Mesothelial cell of epicardium (in vitro differentiated cells): ENCODE measurements at places on chromosomes 7 and 10.

DNA sequence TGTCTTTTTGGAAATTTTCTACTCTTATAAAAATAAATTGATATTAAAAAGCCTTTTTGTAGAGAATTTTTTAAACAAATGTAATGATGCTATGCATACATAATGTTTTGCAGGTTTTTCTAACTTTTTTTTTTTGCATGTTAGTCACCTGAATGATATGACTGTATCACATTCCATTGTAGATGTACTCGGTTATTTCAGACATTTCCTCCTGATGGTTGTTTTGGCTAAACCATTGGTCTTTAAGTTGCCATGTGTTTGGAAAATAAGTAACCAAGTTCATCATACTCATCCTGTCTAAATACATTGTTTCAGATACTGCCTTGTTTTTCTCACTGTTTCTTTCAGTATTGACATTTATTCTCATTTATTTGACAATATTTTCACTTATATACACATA is 25.8 kb downstream of the NHLRC2 start:
- DNase-seq: no peak

DNA sequence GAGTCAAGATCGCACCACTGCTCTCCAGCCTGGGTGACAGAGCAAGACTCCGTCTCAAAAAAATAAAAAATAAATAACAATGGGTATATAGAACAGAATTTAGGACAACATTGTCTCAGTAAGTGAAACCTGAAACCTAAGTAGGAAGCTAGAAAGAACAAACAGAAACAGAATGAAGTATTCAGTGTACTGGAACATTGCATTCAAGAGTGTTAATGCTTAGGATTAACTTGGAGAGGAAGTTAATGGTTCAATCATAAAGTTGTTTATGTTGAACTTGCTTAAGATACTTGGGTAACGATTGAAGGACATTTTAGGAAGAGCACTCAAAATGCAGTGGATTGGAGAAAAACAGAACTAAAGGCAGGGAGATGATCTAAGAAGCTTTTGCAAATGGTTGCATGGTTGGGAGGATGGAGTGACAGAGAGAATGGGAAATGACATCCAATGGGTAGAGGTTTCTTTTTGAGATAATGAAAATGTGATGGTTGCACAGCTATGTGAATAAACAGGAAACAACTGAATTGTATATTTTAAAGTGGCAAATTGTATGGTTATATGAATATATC is 233.7 kb downstream of the ADK start:
- no peak for DNase-seq

- no peak for DNase-seq
These were observed 5.0 kb downstream of the HBP1 start for GRCh38 chr7:107173691-107174406.

DNA sequence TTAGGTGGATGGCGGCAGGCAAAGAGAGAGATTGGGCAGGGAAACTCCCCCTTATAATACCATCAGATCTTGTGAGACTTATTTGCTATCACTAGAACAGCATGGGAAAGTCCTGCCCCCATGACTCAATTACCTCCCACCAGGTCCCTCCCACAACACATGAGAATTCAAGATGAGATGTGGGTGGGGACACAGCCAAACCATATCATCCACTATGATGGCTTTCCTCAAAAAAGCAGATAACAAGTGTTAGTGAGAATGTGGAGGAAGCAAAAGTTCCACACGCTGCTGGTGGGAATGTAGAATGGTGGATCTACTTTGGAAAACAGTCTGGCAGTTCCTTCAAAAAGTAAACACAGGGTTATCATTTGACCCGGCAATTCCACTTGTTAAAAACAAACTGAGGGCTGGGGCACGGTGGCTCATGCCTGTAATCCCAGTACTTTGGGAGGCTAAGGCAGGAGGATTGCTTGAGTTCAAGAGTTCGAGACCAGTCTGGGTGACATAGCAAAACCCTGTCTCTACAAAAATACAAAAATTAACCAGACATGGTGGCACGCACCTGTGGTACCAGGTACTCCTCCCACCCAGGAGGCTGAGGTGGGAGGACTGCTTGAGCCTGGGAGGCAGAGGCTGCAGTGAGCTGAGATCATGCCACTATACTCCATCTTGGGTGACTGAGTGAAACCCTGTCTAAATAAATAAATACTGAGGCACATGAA is 161.4 kb upstream of the EEPD1 start:
- no peak for DNase-seq

DNA sequence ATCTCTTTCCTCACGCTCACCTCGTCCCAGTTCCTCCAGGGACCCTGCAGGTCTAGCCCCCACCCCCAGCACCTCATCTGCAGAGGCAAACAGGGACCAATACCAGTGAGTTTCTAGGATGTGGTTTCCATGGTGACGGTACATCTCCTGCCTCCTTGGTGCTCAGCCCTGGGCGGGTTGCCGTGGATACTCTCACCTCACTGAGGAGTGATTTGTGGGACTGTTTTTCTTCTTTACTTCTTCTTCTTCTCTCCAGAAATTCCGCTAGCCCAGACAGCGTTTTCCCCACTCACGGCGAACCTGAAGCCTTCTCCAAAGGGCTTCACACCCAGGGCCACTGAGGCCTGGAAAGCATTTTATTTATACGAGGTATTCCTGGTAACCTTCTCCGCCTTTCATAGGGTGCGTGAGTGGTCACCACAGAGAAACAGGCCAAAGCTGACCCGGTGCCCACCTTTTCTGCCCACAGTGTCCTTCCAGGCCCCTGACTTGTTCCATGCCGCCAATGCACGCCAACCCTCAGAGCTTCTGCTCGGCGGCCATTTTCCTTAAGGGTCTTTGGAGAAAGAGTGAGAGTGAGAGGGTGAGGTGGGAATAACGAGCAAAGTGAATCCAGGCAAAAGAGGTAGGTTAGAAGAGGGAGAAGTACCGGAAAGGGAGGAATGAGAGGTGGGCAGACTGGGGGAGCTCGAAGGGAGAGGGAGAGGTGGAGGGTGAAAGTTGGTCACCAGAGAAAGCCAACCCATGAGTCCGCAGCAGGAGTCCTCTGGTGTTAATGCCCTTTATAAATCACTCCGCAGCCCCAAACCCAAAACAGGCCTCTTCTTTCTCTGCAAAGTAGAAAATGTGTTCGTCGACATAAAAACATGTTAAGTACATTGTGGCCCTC is 15.5 kb downstream of the FAM241B start:
- DNase-seq: no peak

DNA sequence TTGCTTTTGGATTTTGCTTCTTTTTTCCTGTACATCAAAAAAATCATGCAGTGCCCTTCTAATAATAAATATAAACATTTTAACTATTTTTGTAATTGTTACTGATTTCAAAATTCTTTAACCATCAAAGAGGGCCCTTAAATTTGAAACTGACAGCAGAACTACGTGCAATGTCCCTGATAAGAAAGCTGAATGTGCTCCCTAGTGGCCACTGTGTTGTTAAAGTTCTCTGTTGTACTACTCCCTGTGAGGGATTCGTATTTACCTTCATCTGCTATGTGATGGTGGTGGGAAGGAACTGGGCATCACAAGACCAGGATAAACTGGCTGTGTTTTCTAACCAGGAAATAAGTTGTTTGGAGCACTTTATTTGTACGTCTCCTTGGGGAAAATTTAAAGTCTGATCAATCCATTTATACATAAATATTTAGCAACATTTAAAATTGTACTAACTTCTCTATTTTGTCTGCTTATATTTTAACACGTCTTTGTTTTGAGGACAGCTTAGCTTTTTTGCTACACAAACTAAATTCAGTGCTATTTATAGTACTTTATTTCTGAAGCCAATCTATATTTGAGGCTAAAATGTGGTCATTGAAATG is 322.4 kb downstream of the HGF start:
- no peak for DNase-seq

- DNase-seq: no peak
These were observed 104.2 kb downstream of the KIF20B start for GRCh38 chr10:89805599-89806013.
